Stimulated activated naive CD4-positive, alpha-beta T cell treated with Interleukin-2 at 50 U/mL for 16 hours (primary cell): ENCODE measurements at places on chromosomes 5 and 9.

DNA sequence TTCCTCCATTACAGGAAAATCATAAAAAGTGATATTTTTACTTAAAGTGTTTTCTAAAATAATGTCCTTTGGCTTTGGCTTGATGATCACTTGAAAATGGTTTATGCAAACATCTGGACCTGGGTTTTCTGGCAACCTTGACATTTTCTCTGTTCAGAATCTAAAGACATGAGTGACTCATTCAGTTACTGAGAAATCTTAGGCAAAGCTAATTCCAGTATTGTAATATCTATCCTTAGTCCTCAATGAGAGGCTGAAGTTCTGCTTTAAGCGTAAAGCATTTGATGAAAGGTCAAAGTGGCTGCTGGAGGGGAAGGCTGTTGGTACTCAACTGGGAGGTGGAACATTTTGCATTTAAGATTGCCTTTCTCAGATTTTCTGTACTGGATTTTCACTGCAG lies 2.3 kb downstream of the MAN2A1 start:
- no peak for DNase-seq

GRCh38 chr5:3943859-3944258 lies 348.2 kb downstream of the IRX1 start:
- no peak for DNase-seq

GRCh38 chr5:69024241-69024651 lies 69.6 kb upstream of the SLC30A5 start:
- DNase-seq = no peak

DNA sequence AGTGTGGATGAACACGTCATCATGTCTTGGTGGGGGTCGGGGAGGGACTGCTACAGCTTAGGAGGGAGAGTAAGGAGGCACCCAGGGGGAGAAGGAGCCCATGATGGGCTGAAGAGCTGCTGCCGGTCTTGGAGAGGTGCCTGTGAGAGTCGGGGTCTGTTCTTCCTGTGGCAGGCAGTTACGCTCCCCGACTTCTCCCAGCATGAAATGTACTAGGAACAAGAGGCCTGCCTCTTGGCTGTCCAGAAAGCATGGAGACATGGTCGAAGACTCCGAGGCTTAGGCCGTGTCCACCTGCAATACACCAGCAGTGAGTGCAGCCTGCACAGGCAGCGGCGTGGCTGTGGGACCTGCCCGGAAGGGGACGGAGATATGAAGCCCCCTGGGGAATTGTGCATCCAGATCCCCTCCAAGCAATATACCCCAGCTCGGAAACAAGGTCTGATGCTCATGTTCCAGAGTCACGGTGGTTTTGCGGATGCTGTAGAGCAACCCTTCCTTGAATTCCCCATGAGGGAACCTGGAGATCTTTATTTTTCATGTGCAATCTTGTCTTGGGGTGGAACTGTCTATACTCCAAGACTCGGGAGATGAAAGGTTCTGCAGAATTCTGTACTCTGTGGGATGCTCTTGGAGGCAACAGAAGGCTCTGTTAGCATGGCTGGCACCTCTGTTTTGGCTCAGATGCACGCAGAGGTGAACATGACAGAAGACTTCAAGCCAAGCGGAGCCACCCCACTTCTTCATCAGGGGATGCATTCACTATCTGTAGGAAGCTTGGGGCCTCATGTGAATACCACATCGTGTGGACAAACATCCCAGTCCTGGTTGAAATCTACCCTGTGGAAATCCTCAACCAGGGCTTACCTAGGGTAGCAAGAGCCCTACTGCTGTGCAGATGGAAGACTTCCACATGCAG lies 374.9 kb upstream of the IRX4 start:
- DNase-seq = no peak

- no peak for DNase-seq
Observed at GRCh38 chr5:83099001-83099400, 21.7 kb downstream of the XRCC4 start.

GRCh38 chr9:82353631-82354278 lies 365.2 kb downstream of the SPATA31D1 start:
- no peak for DNase-seq

DNA sequence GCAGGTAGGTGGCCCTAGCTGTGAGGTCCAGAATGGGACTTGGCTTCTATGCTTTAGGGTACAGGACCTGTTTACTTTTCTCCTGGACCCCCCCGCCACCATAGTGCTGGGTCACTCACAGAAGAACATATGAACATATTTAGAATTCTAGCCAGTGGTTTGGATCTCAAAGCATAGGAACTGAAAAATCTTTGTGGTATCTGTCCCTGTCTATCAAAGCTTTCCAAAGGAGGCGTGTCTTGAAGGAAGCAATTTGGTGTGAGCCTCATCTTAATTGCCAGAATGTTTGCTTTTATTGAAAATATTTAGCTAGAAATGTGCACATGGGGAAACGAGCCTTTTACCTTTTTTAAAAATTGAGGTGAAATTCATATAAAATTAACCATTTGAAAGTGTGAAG lies 6.2 kb downstream of the PHF2 start:
- no peak for DNase-seq

DNA sequence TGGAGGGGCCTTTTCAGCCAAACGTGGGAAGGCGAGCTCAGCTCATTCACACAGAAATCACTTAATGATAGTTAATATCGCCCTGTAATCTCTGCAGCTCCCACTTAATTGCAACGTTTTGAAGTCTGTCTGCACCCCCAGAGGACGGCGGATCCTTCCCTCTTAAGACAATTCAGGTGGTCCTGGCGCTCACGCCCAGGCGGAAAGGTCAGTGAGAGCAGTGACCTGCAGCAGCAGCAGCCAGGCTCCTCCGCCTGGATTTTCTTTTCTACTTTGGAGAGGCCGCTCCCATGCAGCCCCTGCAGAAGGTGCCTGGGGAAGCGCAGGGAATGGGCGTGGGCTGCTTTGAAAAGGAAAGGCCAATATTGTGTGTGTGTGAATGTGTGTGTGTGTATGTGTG lies 400.9 kb upstream of the IRX1 start:
- no peak for DNase-seq
